Common myeloid progenitor, CD34-positive (primary cell): ENCODE measurements at places on chromosomes 5 and 9.

DNA sequence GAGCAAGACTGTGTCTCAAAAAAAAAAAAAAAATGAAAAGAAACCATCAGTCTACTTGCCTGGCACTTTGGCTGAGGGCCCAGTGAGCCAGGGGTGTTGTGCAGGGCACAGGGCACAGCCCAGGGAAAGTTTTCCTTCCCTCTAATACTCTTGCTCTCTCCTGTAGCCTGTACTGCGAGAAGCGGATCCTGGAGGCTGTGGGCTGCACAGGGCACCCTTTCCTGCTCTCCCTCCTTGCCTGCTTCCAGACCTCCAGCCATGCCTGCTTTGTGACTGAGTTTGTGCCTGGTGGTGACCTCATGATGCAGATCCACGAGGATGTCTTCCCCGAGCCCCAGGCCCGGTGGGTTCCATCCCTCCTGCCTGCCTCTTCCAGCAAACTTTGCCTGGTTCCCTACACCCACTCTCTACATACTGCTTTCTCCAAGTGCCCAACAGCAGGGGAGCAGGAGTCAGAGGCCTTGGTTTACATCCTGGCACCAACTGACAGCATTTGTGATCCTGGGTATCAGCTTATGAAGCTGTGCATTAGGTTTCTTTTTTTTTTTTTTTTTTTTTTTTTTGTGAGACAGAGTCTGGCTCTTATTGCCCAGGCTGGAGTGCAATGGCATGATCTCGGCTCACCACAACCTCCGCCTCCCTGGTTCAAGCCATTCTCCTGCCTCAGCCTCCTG is 7.2 kb downstream of the ZDHHC12 start:
- no peak for DNase-seq

DNA sequence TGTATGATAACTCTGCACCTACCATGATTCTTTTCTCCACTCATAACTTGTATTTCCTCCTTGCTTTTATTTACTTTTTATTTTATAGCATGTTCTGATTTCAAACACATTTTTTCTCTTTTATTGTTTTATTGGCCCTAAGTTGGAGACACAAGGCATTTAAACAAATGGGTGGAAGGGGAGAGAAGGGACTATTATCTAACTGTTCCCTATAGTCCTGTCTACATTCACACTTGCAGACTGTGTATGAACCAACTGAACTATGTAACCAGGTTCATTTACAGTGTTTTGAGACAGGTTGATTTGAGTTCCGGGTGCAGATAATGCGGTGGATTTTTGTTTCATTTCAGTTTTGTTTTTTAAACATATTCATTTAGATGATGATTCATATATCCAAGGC is 830.6 kb upstream of the SEMA6A start:
- DNase-seq, result no peak

DNA sequence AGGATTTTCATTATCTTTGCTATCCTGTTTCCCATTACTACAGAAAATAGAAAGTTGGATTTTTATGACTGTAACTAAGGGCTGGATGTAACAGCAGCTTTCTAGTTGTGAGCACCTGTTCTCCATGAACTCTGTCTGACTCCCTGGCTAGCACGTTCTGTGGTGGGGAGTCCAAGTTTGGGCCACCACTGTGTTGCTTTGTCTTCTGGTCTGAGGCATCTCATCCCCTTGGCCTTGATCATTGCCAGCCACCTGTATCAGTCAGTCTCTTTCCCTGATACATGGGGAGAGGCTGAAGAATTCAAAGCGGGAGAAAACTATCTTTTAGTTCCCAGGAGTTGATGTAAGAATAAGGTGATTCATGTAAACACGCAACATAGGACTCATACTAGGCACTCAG is 33.4 kb downstream of the WDR70 start:
- no peak for DNase-seq

DNA sequence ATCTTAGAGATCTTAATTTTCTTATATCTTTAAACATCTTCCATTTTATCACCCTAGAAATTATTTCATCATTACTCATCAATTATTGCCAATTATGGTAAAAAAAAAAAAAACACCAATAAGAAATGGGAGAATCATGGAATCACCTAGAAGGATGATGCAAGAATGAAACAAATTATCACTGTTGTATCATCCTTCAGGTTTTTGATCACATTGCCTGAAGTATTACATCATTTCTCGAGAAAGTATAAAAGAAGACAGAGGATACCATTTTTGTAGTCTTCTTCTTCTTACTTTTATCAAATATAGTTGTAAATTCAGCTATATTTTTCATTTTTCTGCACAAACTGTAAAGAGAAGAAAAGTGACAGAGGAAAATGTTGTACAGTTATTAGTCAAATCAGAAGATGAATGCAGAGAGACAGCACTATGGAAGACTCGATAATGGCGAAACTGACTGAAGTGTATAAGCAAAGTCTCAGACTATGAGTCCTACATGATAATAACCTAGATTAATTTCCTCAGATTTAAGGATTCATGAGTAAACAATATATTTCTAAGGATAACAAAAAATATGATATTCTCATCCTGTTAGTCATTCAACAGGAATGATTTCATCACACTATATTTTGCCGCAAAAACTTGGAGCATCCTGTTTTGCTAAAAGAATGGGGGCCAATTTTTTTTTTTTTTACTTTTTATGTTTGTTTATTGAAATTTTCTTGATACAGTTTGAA is 5.9 kb upstream of the STC2 start:
- no peak for DNase-seq

DNA sequence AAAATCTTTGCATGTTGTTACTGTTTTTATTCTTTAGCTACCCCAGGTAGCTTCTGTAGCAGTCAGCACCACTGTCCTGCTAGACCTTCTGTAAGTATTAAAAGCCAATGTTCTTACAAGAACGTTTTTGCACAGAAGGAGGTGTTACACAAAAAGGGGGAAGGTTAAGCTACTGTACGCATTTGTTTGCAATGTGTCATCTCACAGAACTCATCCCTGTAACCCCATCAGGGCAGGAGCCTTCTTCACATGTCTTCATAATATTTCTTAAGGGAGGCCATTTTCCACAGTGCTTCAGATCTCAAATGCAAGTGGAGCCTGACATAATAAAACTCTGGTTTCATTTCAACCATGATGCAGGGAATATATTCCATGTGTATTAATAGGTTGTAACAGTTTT is 67.9 kb downstream of the OSMR start:
- DNase-seq, result no peak

DNA sequence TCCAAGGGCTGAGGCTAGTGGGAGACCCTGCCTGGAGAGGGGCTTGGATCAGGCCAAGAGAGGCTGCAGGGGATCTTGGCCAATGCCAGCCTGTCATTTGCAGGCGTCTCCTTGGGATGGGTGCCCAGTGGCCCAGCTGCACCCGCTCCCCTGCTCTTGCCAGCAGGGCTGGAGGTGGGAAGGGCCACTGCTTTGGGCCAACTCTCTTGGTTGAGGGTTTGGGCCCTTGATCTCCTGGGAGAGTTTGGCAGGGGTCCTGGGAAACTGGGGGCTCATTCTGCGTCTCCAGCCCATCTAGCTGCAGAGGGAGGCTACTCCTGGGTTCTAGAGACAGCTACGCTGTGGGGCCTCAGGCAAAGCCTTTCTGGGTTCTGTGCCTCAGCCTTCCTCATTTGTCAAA is 10.5 kb downstream of the PSD2 start:
- DNase-seq, result no peak

DNA sequence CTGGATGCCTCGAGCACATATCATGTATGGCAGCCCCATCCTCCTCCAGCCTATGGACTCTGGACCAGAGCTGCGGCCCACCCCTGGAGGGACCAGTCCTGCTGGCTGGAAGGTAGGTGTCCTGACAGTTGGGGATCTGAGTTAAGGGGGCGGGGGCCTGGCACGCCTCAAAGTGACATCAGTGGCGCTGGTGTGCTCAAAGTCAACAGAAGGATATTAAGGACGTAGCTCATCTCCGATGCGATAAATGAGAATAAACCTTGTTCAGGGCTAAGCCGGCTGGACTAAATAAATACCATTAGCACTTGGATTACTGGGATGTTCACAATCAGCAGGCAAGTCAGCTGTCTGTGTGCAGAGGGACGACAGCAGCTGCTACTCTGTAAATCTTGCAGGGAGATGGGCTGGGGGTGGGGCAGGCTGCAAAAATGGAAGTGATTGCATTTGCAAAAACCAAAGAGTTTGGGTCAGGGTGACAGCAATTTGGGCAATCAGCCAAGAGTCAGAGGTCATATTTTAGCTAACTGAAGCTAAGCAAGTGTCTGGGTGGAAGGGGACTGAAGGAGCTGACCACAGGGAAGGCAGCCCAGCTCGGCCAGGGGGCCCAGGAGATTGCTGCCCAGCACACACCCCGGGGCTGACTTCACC is 80.0 kb upstream of the LRRTM2 start:
- DNase-seq, result no peak

GRCh38 chr5:180844858-180845257 is 16.2 kb downstream of the ZFP62 start:
- no peak for DNase-seq
